Nucleus accumbens (tissue), 56 donors: ENCODE measurements at places on chromosomes 13 and 19.

DNA sequence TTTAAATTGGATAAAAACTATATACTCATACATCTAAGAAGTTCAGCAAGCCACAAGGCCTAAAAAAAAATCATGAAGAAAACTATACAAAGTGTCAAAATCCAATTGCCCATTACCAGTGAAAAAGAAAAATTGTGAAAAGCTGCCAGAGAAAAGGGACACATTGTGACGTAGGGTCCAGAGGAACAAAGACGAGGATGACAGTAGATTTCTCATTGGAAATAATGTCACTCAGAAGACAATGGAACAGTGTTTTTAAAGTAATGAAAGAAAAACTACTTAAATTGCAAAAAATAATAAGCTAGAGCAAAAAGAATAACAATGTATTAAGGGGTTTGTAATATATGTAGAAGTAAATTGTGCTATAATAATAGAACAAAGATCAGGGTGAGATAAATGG, 195.2 kb downstream of the EFNB2 start:
- DNase-seq = no peak

- peak; percentile 33 for DNase-seq
Observed at GRCh38 chr19:20664901-20665781, 3.8 kb upstream of the ZNF626 start.

DNA sequence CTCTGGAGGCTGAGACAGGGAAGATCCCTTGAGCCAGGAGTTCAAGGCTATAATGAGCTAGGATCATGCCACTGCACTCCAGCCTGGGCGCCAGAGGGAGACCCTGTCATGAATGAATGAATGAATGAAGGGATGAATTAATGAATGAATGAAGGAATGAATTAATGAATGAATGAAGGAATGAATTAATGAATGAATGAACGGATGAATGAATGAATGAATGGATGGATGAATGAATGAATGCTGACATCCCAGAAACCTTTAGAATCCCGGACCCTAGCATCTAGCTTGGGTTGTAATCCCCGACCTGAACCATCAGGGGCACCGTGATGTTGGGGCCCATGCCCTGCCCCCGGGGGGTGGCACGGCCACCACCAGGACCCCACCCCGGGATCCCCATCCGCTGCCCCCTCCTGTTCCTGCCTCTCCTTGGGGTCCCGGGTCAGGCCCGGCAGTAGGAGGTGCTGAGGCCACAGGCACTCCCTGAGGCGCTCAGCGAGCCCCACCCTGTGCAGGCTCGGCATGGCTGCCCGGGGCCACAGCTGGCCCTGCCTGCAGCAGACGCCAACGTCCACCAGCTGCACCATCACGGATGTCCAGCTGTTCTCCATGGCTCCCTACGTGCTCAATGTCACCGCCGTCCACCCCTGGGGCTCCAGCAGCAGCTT, 3.4 kb downstream of the EBI3 start:
- no peak for DNase-seq

GRCh38 chr13:59747529-59747928, 416.2 kb downstream of the DIAPH3 start:
- DNase-seq = no peak

DNA sequence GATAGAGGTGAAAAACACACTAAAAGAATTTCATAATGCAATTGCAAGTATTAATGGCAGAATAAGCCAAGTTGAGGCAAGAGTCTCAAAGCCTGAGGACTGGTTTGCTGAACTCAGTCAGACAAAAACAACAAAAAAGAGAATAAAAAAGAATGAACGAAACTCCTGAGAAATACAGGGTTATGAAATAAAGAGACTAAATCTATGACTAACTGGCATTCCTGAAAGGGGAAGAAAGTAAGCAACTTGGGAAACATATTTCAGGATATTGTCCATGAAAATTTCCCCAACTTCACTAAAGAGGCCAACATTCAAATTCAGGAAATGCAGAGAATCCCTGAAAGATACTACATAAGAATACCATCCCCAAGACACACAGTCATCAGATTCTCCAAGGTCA, 47.8 kb downstream of the UBL3 start:
- DNase-seq = no peak

DNA sequence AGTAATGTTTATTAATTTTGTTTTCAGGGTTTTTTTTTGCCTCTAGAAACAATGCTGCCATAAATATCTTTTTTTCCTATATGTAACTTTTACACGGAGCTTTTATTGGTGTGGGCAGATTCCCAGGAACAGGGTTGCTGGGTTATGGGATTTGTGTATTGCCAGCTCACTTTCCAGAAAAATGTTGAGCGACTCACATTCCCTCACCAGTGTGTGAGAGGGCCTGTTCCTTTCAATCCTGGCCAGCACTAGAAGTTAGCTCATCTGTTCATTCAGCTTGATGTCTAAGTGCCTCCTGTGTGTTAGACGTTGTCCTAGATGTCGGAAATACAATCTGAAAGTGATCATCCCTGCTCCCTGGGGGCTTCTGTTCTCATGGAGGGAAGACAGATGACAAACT, 2.6 kb downstream of the ZNF71 start:
- DNase-seq = no peak

- DNase-seq = peak; percentile 58
Observed at GRCh38 chr13:41458761-41459431, 1.5 kb downstream of the RGCC start.

- DNase-seq = no peak
Observed at GRCh38 chr13:28268800-28269223, 130.5 kb downstream of the PAN3 start.
